Activated T-cell treated with anti-CD3 and anti-CD28 coated beads for 48 hours (primary cell): ENCODE measurements at places on chromosomes 7 and 10.

DNA sequence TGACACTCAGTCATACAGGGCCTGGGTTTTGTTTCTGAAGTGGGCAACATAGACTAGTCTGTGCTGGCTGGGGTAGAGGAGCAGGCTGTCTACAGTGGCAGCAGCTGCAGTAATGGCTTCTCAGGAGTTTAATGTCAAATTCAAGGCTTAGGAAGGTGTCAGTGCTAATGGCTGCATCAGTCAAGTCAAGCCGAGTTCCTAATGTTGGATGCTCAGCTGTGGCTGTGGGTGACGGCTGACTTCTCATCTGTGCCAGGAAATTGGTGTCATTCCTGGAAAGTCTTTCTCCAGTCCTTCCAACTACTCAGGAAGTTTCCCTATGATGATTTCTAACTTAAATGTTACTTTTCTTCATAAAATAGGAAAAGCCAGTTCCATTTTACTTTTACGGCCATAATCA lies 468.1 kb upstream of the IGFBP3 start:
- DNase-seq, result no peak

DNA sequence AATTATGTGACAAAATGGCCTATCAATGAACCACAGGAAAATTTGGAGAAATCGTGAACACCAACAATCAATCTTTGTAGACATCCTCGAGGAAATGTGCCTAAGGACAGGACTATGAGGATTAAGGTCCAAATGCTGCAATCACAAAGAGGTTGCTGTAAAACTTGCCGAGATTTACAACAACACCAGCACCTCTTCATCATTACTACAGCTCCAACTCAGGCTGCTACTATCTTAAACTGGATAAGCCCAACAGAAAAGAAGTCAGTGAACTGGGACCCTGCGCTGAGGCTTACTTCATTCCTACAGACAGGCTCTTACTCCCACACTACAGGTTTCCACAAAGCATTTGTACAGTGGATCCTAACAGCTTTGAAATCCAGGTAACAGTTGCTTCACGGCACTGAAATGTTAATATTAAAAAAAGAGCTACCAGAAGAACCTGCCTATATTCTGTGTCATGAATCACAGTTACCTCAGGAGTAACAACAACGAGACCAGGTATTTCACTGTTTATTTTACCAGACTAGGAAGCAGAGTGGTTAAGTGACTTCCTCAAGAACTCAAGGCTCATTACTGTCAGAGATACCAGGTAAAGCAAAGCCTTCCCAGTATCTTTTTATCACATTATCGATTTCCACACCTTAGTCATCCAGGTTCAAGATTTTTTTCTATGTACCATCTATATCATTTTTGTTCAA lies 23.9 kb downstream of the CACUL1 start:
- no peak for DNase-seq

GRCh38 chr10:86377797-86378146 lies 11.2 kb upstream of the GRID1 start:
- no peak for DNase-seq

GRCh38 chr7:37920849-37921805 lies 687 bp downstream of the EPDR1 start:
- DNase-seq, result peak; percentile 15

- no peak for DNase-seq
Observed at GRCh38 chr7:124989911-124990310, 60.3 kb upstream of the POT1 start.

- DNase-seq, result no peak
Observed at GRCh38 chr10:118349235-118349634, 7.1 kb upstream of the FAM204A start.

GRCh38 chr10:100183481-100183880 lies 2.3 kb downstream of the ERLIN1 start:
- no peak for DNase-seq

GRCh38 chr7:96479015-96479645 lies 157.2 kb upstream of the SLC25A13 start:
- no peak for DNase-seq

DNA sequence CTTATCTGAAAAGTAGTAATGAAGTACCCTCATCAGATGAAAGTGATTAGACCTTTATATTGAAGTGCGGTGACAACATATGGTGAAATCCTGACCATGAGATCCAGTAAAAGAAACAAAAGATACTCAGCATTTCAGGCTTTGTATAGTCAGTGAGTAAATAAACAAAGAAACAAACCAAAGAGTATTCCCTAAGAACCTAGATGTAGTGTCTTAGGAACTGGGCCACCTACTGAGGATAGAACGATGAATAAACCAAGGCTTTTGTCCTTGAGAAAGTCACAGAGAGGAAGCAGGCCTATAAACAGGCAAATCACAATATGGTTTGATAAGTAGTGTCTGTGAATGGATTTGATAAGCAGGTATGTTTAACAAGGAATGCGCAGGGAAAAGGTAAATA lies 46.2 kb downstream of the ZNF277 start:
- no peak for DNase-seq

DNA sequence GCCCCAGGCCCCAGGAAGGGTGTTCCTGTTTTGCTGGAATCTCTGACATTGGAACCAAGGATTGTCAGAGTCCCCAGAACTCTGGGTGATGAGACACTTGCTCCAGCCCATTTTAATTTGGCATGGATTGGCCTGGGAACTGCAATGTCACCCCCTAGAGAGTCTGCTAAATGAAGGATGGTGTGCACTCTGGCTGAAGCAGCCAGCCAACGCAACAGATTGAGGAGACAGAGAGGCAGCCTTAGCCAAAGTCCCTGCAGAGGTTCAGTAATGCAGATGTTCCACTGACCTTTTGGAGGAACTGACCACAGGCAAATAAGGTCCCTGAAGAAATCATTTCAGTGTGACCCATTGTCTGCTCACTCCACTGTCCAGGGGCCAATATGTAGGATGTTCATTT lies 13.4 kb downstream of the LRRC18 start:
- no peak for DNase-seq

GRCh38 chr7:52168085-52168484 lies 851.5 kb upstream of the COBL start:
- DNase-seq, result no peak
